ENCODE measurements at places on chromosomes 4 and X.

DNA sequence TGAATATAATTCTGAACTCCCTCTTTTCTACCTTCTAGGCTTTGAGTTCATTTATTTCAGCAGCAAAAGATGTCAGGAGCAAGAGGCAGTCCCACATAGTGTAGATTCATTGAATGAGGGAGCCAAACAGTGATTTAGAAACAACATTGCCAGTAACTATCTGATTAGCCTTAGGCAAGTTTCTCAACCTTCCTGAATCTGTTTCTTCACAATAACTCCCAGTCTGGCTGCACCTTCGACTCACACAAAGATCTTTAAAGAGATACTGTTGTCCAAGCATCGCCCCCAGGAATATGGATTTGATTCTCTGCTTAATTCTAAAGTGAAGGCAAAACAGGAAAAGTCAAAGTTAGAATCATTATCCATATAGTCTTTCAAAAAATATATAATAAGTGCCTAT lies 1026.2 kb downstream of the DMD start:
- ATAC-seq, result no peak

GRCh38 chr4:155773196-155773800 lies 14.5 kb downstream of the GUCY1B1 start:
- ATAC-seq, result no peak

DNA sequence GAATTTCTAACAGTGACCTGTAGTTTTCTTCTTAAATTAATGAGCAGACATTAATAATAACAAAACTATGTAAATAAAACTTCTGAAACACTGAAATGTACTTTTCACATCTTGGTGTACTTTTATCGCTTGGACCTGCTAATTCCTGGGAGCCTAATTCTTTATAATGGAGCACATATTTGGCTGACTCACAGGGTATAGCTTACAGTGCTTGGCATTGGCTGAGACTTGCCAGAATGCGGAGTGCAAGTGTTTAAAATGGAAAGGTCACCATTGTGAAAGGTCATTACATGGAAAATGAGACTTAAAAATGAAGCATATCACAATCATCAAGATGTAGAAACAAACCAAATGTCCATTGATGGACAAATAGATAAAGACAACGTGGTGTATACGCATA lies 137.3 kb upstream of the PDLIM3 start:
- no peak for ATAC-seq

DNA sequence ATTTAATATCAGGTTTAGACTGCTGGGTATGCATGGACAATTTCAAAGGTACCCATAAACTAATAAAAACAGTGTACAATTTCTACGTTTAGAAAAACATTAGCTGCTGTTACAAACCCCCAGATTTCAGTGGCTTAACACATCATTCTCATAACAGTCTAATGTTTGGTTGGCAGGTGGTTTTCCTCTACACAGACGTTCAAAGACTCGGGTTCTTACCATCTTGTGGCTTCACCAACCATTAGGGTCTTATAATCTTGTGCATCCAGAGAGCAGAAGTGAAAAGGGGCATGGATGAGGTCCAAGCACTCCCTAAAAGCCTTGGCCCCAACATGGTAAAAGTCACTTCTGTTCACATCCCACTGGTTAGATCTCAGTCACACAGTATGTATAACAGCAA lies 71.6 kb downstream of the SH3RF1 start:
- ATAC-seq, result no peak

- no peak for ATAC-seq
Observed at GRCh38 chr4:186882293-186882692, 158.6 kb upstream of the FAT1 start.
